ENCODE measurements at places on chromosomes 6 and 20.

GRCh38 chr20:51128198-51128597, 105.3 kb upstream of the KCNG1 start:
- DNase-seq = no peak

DNA sequence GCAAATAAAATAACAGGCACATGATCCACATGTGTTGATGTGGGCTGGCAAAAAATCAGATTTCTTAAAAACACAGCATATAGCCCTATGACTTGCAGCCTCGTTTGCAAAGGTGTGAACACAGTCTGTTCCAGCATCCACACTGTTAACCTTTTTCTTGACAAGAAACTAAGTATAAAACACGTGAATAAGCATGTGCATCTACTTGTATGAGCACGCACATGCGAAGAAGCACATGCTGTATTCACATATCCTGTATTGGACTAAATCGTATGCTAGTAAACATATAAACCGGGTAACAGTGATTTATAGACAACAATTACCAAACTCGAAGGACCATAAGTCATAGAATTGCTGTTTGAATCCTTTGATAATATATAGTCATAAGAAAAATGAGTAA, 218.7 kb downstream of the HDGFL1 start:
- no peak for DNase-seq

DNA sequence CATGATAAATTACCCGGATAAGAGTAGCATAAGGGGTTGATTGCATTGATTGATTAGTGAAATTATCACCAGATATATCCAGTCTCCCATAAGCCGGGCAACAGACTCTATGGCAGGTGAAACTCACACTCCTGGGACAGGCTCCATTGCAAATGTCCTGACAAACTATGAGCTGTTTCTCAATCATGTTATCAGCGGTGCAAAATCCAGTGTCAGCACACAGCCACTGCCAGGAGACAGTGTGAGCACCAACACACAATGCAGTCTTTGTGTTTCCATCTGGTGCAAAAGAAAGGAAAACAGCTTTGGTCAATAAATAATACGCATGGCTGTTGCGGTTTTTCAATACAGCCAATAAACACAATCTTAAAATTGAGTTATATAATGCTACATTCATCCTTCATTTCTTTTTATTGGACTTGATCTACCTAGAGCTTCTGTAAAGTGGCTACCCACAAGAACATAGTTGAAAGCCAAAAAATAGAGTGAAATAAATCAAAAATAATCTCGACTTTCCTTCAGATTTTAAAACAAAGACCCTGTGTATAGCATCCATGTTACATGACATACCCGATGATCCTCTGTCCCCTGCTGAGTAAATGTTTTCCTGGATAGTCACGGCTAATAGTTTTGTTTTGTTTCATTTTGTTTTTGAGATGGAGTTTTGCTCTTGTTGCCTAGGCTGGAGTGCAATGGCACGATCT, 64.3 kb upstream of the AFDN start:
- no peak for DNase-seq

GRCh38 chr6:144438103-144438502, 153.0 kb downstream of the UTRN start:
- no peak for DNase-seq

GRCh38 chr20:15703171-15703911, 869.9 kb downstream of the KIF16B start:
- no peak for DNase-seq

Measured in retina (tissue), 1 donor.